Activated CD8-positive, alpha-beta T cell treated with anti-CD3 and anti-CD28 coated beads, Interleukin-2, amount 10 ng/mL, durations not matched to agents 7 days and 5 days (primary cell): ENCODE measurements at places on chromosomes 1 and 21. TPM values are rescaled to one million over a fixed set of nuclear protein-coding genes. Genes with fewer than 3 reads are reported as not detected.

Gene KRTAP12-2
- total RNA-seq, result not detected

Gene C1orf116
- not detected for total RNA-seq

Gene LELP1
- not detected for total RNA-seq

- DNase-seq, result no peak
- H3K27me3 ChIP-seq, result peaks cover 35% of the 10 kb centered on the region
- no peak overlapping the region for H3K27ac ChIP-seq
- H3K4me3 ChIP-seq, result no peak overlapping the region
- no peaks in the 10 kb centered on the region for H3K36me3 ChIP-seq
- no peaks in the 10 kb centered on the region for H3K4me1 ChIP-seq
Observed at GRCh38 chr1:208170252-208170651, 73.9 kb downstream of the PLXNA2 start.

DNA sequence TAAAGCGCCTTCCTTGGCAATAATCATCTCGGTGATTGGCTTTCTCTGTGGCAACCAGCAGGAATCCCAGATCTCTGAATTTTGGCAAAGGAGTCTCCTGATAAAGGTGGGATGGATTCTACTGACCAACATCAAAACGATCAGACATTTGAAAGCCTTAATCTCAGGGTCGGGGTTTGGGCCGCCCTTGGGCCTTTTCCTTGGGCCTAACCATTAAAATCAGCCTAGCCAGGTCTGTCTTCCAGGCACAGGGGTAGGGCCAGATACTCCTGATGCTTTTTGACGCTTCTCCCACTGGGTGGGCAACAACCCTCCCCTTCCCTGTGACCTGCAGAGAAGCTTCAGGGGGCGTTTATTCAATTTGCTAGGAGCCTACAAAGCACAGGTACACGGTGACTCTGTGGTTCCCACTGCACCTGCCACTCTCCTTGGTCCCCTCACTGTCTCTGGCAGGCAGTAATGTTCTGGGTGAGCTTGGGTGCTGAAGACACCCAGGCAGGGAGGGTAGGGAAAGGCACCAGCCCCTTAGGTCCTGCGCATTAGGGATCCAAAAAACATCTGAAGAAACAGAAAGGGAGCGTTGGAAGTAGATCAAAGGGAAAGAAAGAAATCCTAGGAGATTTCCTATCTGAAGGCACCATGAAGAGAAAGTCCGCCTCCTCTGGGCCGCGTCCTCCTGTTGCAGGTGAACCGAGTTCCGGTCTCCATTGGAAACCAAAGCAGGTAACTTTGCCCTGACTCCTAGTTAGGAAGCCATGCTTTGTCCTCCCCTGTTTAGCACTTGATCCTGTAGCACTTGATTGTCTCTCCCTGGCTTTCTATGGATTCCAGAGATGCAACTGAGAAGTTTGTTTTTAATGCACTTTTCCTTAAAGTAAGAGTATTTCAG lies 12.3 kb downstream of the RNU1-2 start:
- no peak overlapping the region for H3K4me3 ChIP-seq
- no peaks in the 10 kb centered on the region for H3K27me3 ChIP-seq
- peaks cover 16% of the 10 kb centered on the region for H3K4me1 ChIP-seq
